ENCODE measurements at places on chromosomes 3 and 15.

GRCh38 chr3:136543385-136543784 is 208.8 kb downstream of the STAG1 start:
- DNase-seq = no peak

DNA sequence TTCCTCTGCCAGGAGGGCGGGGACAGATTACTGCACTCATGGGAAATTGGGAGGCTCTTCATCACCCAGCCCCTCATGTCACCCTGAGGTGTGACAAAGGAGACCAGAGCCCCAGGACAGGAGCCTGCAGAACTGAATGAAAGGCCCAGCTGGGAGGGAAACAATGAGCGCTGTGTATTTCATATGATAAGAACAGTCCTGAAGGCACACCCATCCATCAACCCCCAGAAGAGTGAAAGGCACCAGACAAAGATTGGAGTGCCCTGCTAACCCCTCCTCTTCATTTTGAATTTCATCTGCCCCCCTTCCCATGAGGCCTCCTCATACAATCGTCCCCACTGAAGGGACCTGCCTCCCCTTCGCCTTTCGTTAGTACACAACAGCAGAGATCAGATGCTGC is 160.0 kb upstream of the PRICKLE2 start:
- DNase-seq = no peak

- no peak for DNase-seq
Measured at GRCh38 chr3:157290766-157291165, 130.8 kb upstream of the CCNL1 start.

DNA sequence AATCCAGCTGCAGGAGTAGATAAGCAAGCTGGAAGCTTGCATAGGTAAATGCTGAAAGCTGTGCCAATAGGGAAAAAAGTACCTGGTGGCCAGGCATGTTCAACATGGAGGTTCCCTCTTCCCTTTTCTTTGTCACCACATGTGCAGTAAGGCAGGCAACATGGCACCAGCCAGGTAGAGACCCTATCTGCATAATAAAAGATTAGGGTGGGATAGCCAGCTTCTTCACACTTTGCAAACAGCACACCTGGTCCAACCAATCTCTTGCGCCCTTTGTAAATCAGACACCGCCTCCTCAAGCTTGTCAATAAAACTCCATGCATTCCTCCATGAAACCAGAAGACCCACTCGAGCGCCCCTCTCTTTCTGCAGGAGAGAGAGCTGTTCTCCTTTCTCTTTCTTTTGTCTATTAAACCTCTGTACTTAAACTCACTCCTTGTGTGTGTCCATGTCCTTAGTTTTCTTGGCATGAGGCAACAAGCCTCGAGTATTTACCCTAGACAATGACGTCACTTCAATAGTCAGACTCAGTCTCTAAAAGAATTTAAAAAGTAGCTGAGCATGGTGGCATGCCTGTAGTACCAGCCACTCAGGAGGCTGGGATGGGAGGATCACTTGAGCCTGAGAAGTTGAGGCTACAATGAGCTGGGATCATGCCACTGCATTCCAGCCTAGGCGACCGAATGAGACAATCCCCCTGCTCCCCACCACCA is 256.3 kb downstream of the SCAPER start:
- no peak for DNase-seq

- DNase-seq = no peak
Measured at GRCh38 chr3:159499031-159499793, 489.4 kb upstream of the IL12A start.

- peak; percentile 73 for DNase-seq
Measured at GRCh38 chr3:183527428-183528379, 27.8 kb downstream of the KLHL6 start.

- DNase-seq = no peak
Measured at GRCh38 chr3:13512451-13512850, 32.3 kb downstream of the HDAC11 start.

Measured in GM10248 (cell line).